ENCODE measurements at places on chromosomes 6 and 20.

GRCh38 chr6:2563635-2564034 lies 187.1 kb downstream of the MYLK4 start:
- no peak for DNase-seq

GRCh38 chr20:33814238-33814712 lies 3.1 kb downstream of the CHMP4B start:
- DNase-seq, result peak; percentile 26

- DNase-seq, result no peak
Measured at GRCh38 chr6:153086225-153086990, 44.7 kb downstream of the RGS17 start.

DNA sequence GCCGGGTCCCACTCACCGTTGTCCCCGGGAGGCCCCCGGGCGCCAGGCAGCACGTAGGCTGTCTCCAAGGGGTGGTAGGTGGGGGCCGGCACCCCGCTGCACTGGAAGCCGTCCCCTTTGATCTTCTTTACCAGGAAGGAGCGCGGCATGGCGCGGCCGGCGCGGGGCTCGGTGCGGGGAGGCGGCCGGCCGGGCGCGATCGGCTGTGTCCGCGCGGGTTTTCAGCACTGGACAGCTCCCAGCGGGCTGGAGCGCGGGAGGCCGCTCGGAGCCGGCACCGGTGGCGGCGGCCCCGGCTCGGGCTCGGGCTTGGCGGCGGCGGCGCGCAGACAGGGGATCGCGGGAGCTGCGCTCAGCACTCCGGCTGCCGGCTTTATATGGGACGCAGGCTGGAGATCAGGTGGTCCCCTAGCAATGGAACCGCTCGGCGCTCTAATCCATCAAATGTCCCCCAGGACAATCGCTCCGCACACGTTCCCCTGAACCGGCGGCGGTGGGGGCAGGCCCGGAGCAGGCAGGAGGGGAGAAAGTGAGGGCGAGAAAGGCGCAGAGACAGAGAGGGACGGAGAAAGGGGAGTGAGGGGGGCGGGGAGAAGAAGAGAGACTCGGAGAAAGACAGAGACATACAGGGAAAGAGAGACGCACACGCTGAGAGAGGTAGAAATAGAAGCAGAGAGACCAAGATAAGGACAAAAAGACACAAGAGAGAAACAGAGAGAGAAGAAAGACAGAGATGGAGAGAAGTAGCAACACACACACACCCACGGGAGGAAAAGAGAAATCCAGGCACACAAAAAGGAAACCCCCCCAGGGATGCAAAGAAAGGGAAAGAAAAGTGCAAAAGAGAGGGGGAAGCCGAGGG lies at the start of gene SCRT2:
Gene SCRT2 (minus strand): TSS at position 350 of the 862 bp plus-strand sequence. CDS start 201 bp downstream, at position 149.
- DNase-seq, result peak; percentile 66

DNA sequence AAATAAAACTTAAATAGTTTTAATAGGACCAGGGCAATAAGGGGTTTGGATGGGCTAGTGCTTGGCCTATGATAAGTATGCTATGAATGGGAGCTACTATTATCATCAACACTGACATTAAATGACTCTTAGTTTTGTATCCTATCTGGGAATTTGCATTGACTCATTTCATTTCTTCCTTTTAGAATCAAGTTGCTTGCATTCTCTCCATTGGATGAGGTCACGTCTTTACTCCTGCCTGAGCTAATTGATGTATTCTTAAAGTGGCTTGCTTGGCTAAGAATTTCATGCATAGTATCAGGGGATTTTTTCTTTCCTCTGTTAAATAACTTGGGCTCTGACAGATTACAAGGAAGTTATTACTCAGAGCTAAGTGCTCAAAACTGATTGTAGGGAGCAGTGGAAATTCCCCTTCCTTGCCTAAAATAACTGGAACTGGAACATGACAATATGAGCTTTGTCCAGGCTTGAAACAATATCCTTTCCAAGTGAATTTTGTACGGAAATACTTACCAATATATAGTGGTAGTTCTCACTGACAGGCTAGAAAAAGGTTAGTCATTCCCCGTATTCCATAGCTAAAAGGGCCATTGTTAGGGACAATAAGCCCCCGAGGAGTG lies 169.9 kb downstream of the BCAS1 start:
- no peak for DNase-seq

- DNase-seq, result no peak
Measured at GRCh38 chr6:136405420-136406029, 115.9 kb upstream of the BCLAF1 start.

GRCh38 chr20:40770564-40771307 lies 81.7 kb upstream of the MAFB start:
- DNase-seq, result no peak

- peak; percentile 62 for DNase-seq
Measured at GRCh38 chr6:25717866-25718740, 36.4 kb upstream of the SLC17A4 start.

- DNase-seq, result peak; percentile 55
Measured at GRCh38 chr6:146700078-146700686, 101.4 kb downstream of the ADGB start.

GRCh38 chr20:58223358-58223941 lies 5.0 kb downstream of the ANKRD60 start:
- DNase-seq, result no peak

All from hematopoietic multipotent progenitor cell treated with erythropoietin and hydrocortisone succinate and interleukin-3 and kit ligand, for 15 days (in vitro differentiated cells).